ENCODE measurements at places on chromosomes 6 and 20. TPM values are rescaled to one million over a fixed set of nuclear protein-coding genes. Genes with fewer than 3 reads are reported as not detected.

The TSPO2 gene
- not detected for total RNA-seq

The HLA-C gene
- total RNA-seq, result 314 TPM

The SLC22A16 gene
- total RNA-seq, result 0.14 TPM

The ME1 gene
- total RNA-seq, result 13.3 TPM

The SLC12A5 gene
- not detected for total RNA-seq

The SNAP25 gene
- total RNA-seq, result 1.4 TPM

The EDN3 gene
- total RNA-seq, result not detected

The NKX2-4 gene
- total RNA-seq, result not detected

The KCNQ2 gene
- total RNA-seq, result 0.14 TPM

The RAB23 gene
- 10.2 TPM for total RNA-seq

The TUBB2B gene
- 219 TPM for total RNA-seq

The BMP2 gene
- 54.9 TPM for total RNA-seq

The KIF25 gene
- not detected for total RNA-seq

The HLA-DOB gene
- 0.58 TPM for total RNA-seq

The TNXB gene
- not detected for total RNA-seq

The AGER gene
- total RNA-seq, result 1.4 TPM

The PMEPA1 gene
- 62.5 TPM for total RNA-seq

The SLC13A3 gene
- total RNA-seq, result 1.6 TPM

The FAM184A gene
- 1.2 TPM for total RNA-seq

The NOX3 gene
- total RNA-seq, result not detected

The ZDHHC14 gene
- 8.8 TPM for total RNA-seq

The SCRT2 gene
- total RNA-seq, result not detected

The POFUT1 gene
- total RNA-seq, result 45.9 TPM

The SOBP gene
- total RNA-seq, result 2.5 TPM

The BMP5 gene
- not detected for total RNA-seq

Data from epithelial cell of proximal tubule (primary cell).